ENCODE measurements at places on chromosomes 4 and X.
A peak's percentile ranks its signal among the peaks of the same experiment; 100 is the strongest.

- no peak overlapping the region for H3K4me3 ChIP-seq
- H3K27me3 ChIP-seq = no peaks in the 10 kb centered on the region
- DNase-seq = no peak
- H3K27ac ChIP-seq = no peak overlapping the region
These were observed 19.7 kb downstream of the TMEM131L start for GRCh38 chr4:153485860-153486259.

GRCh38 chrX:21723814-21724213 is 34.1 kb downstream of the SMPX start:
- H3K27me3 ChIP-seq = no peaks in the 10 kb centered on the region
- H3K4me1 ChIP-seq = no peaks in the 10 kb centered on the region
- DNase-seq = no peak
- H3K27ac ChIP-seq = no peak overlapping the region
- H3K4me3 ChIP-seq = no peak overlapping the region

- no peaks in the 10 kb centered on the region for H3K36me3 ChIP-seq
- DNase-seq = no peak
- peaks cover 6% of the 10 kb centered on the region for H3K4me1 ChIP-seq
These were observed 2.7 kb downstream of the GSX2 start for GRCh38 chr4:54102531-54103106.

DNA sequence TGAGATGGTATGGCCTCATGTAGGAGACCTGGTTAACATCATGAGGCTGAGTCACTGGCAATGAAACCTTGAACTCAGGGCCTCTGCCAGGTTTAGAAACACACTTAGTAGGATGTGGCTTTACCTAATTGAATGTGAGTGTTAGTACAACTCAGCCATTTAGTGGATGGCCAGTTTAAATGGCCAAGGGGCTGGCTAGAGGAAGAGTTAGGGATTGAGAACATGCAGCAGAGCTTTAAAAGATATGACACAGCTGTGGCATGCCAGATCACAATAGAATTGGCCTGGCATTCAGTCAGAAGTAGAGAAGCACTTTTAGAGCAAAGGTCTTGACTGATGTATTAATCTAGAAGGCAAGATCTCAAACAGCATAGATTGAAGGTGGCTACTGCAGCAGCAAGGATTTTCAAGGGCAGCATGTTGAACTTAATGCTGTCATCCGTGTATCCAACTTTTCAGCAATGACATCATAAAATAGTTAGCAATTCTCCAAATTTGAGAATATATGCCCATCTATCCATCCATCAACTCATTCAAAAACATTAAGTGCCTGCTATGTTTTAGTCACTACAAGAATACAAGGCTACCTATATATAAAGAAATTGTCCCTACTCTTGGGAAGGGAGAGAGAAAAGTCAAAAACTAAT is 170.4 kb downstream of the FRAS1 start:
- no peak overlapping the region for H3K27ac ChIP-seq
- no peak for DNase-seq
- H3K4me1 ChIP-seq = no peaks in the 10 kb centered on the region
- no peak overlapping the region for H3K4me3 ChIP-seq

- no peaks in the 10 kb centered on the region for H3K4me1 ChIP-seq
- H3K36me3 ChIP-seq = no peaks in the 10 kb centered on the region
- no peak for DNase-seq
- no peak overlapping the region for H3K27ac ChIP-seq
- H3K4me3 ChIP-seq = no peak overlapping the region
- H3K27me3 ChIP-seq = no peaks in the 10 kb centered on the region
These were observed 435.6 kb downstream of the TLL1 start for GRCh38 chr4:166308647-166309046.

DNA sequence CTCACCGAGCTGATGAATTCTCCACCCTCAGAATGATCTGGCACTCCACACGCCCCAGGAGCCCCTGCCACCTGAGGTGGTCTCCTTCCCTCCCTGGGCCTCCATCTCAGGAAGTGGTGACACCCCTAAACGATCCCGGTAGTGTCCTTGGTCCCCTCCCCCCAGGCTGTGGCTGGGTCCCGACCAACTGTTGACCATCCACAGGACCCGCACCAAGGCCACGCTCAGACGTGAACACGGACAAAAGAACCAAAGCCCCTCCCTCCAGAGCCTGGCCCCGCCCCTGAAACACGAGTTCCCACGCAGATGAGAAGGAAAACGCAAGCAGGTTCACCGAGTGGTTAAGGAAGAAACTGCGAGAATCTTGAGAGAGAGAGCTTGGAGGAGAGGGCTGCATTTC is 16.6 kb downstream of the LRPAP1 start:
- peaks cover 36% of the 10 kb centered on the region for H3K36me3 ChIP-seq
- no peaks in the 10 kb centered on the region for H3K27me3 ChIP-seq
- no peaks in the 10 kb centered on the region for H3K4me1 ChIP-seq
- no peak overlapping the region for H3K4me3 ChIP-seq
- no peak for DNase-seq

- no peak for DNase-seq
- no peaks in the 10 kb centered on the region for H3K27me3 ChIP-seq
- no peaks in the 10 kb centered on the region for H3K4me1 ChIP-seq
- H3K4me3 ChIP-seq = peak overlapping the region; percentile 71
- H3K27ac ChIP-seq = no peak overlapping the region
These were observed 103.1 kb downstream of the UCHL1 start for GRCh38 chr4:41359836-41360213.

DNA sequence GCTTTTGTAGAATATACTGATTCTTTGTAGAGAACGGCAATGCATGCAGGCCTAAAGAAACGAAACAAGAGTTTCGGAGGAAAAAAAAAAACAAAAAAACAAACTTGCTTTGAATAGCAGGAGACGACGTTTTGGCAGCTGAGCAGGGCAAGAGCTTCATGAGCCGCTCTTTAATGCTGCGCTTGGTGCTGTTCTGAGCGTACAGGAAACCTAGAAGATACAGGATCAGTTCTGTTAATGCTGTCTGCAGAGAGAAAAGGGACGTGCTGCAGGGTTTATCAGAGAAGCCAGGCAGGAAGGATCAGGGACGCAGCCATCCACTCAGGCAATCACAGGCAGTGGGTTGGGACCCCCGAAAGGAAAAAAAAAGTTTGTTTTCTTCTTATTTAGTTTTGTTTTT is 182.2 kb downstream of the PACRGL start:
- H3K27me3 ChIP-seq = no peaks in the 10 kb centered on the region
- no peaks in the 10 kb centered on the region for H3K36me3 ChIP-seq

- H3K4me3 ChIP-seq = no peak overlapping the region
- no peak for DNase-seq
- H3K27me3 ChIP-seq = no peaks in the 10 kb centered on the region
- no peaks in the 10 kb centered on the region for H3K36me3 ChIP-seq
- peaks cover 5% of the 10 kb centered on the region for H3K4me1 ChIP-seq
These were observed 3.9 kb upstream of the SULT1B1 start for GRCh38 chr4:69764311-69764710.

GRCh38 chr4:55086578-55086977 is 38.8 kb downstream of the KDR start:
- no peak overlapping the region for H3K4me3 ChIP-seq
- no peaks in the 10 kb centered on the region for H3K27me3 ChIP-seq
- no peaks in the 10 kb centered on the region for H3K36me3 ChIP-seq
- DNase-seq = no peak
- no peaks in the 10 kb centered on the region for H3K4me1 ChIP-seq
- H3K27ac ChIP-seq = no peak overlapping the region

GRCh38 chrX:29172880-29173279 is 585.6 kb downstream of the IL1RAPL1 start:
- no peak overlapping the region for H3K4me3 ChIP-seq
- no peak overlapping the region for H3K27ac ChIP-seq
- no peaks in the 10 kb centered on the region for H3K4me1 ChIP-seq
- no peak for DNase-seq
- H3K36me3 ChIP-seq = no peaks in the 10 kb centered on the region

DNA sequence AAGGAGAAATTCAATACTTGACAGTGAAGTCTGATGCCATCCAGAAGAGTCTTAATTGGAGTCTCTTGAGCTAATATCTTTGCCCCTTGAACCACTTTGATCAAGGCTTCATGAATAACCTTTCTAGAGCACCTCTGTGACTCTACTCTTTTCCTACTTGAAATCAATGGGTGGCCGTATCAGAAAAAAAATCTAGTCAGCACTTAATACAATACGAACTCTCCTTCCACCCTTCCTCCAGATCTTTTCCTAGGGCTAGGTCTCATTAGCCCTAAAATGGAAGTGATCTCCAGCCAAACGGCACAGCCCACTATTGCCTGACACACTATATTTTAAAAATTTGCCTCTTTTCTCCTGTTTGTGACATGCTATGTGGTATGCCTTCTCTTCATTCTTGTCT is 129.6 kb upstream of the TLL1 start:
- no peaks in the 10 kb centered on the region for H3K27me3 ChIP-seq
- DNase-seq = no peak
- no peak overlapping the region for H3K4me3 ChIP-seq
- no peak overlapping the region for H3K27ac ChIP-seq
- no peaks in the 10 kb centered on the region for H3K36me3 ChIP-seq

DNA sequence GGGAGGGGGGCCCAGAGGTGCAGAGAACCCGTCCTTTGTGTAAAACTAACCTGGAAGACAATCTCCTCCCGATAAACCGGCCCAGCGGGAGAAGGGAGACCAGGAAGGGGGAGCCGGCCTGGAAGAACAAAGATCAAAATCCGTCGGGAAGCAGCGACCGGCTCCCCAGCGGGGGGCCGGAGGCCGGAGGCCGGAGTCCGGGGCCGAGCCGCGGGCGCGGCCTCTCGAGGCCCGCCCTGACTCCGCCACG is 552 bp downstream of the ZDHHC9 start:
- H3K4me1 ChIP-seq = no peaks in the 10 kb centered on the region
- no peak for DNase-seq
- H3K27ac ChIP-seq = peak overlapping the region; percentile 69
- no peaks in the 10 kb centered on the region for H3K27me3 ChIP-seq
- no peaks in the 10 kb centered on the region for H3K36me3 ChIP-seq
- H3K4me3 ChIP-seq = peak overlapping the region; percentile 74

DNA sequence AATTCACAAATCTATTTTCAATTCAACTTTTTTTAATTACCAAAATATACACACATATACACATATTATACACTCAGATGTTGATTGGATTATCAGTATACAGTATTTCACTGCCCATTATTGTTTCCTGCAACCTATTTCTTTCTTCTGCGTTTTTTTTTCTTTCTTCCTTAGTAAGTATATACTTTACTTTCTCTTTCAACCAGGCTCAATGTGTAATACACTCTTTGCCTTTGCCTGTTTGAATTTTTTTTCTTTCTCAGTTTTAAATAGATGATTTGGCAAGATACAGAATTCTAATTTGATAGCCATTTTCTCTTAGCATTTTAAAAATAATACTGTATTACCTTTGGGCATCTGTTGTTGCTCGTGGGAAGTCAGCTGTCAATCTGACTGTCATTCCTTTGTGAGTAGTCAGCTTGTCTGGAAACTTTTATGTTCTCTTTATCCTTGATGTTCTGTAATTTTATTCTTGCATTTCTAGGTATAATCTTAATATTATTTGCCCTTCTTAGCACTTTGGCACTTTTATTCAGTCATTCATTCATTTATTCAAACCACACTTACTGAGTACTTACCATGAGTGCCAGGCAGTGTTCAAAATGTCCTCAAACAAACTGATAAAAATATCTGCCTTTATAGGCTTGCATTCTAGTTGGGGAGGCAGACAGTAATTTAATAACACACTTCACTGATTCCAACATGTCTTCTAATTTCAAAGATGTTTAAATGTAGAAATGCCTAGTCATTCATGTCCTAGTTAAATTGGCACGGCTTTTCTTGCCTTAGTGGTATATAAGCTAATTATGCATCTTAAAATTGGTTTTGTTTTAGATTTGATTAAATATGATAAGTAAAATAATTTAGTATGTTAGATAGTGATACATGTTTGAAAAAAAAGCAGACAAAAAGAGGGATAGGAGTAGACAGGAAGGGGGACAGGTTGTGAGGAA is 3.7 kb downstream of the USP38 start:
- H3K27me3 ChIP-seq = no peaks in the 10 kb centered on the region
- no peak overlapping the region for H3K27ac ChIP-seq
- H3K36me3 ChIP-seq = no peaks in the 10 kb centered on the region
- H3K4me1 ChIP-seq = peaks cover 4% of the 10 kb centered on the region

GRCh38 chr4:118711052-118711451 is 25.9 kb downstream of the METTL14 start:
- H3K36me3 ChIP-seq = no peaks in the 10 kb centered on the region
- no peak overlapping the region for H3K4me3 ChIP-seq
- DNase-seq = no peak
- H3K27me3 ChIP-seq = no peaks in the 10 kb centered on the region
- H3K27ac ChIP-seq = no peak overlapping the region

DNA sequence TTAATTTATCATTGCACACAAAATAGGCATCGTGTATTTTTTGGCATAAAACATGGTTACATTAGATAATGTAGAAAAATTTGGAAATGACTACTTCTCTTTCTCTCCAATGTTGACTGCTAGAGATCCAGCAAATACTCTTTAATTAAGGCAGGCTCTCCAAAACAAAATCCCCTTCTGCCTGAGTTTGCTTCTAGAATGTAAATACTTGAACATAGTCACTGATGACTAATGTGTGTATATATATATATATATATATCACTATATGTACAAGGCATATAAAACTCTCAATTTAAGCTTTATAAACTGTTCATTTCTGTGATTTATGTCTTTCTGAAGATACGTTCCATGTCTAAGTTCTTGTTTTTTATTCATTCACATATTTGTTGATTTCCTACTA is 67.2 kb upstream of the CAMK2D start:
- no peak for DNase-seq

DNA sequence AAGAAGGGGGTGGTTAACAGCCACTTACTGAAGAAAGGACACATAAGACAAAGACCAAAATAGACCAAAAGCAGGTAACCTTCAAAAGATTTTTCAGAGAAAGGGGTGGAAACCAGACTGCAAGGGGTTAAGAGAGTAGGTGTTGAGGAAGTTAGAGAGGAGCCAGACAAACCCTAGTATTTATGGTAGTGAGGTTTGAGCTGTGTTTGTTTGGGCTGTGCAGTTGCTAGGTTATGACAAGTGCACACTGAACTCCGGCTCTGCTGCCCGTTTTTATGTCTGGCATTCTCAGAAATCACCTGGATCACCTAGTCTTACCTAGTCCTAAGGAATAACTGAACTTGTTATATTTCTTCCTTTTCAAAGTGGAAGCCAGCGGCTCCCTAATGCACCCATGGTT is 22.9 kb upstream of the G3BP2 start:
- DNase-seq = peak; percentile 70
- no peaks in the 10 kb centered on the region for H3K27me3 ChIP-seq
- H3K4me3 ChIP-seq = no peak overlapping the region
- no peak overlapping the region for H3K27ac ChIP-seq
- no peaks in the 10 kb centered on the region for H3K4me1 ChIP-seq

GRCh38 chr4:2799224-2799911 is 6.5 kb downstream of the SH3BP2 start:
- peaks cover 59% of the 10 kb centered on the region for H3K4me1 ChIP-seq
- no peak overlapping the region for H3K4me3 ChIP-seq
- H3K36me3 ChIP-seq = no peaks in the 10 kb centered on the region
- peak overlapping the region; percentile 73 for H3K27ac ChIP-seq
- H3K27me3 ChIP-seq = no peaks in the 10 kb centered on the region
- peak; percentile 27 for DNase-seq

- H3K27ac ChIP-seq = no peak overlapping the region
- H3K4me1 ChIP-seq = no peaks in the 10 kb centered on the region
- no peak for DNase-seq
- no peak overlapping the region for H3K4me3 ChIP-seq
These were observed 17.8 kb downstream of the SMARCAD1 start for GRCh38 chr4:94225449-94225848.

GRCh38 chrX:30196322-30196721 is 19.0 kb upstream of the MAGEB2 start:
- H3K4me1 ChIP-seq = no peaks in the 10 kb centered on the region
- H3K4me3 ChIP-seq = no peak overlapping the region
- no peaks in the 10 kb centered on the region for H3K27me3 ChIP-seq
- H3K27ac ChIP-seq = no peak overlapping the region
- no peak for DNase-seq

Data from colonic mucosa (tissue), 4 donors.